ENCODE measurements at places on chromosomes 11 and 22.

DNA sequence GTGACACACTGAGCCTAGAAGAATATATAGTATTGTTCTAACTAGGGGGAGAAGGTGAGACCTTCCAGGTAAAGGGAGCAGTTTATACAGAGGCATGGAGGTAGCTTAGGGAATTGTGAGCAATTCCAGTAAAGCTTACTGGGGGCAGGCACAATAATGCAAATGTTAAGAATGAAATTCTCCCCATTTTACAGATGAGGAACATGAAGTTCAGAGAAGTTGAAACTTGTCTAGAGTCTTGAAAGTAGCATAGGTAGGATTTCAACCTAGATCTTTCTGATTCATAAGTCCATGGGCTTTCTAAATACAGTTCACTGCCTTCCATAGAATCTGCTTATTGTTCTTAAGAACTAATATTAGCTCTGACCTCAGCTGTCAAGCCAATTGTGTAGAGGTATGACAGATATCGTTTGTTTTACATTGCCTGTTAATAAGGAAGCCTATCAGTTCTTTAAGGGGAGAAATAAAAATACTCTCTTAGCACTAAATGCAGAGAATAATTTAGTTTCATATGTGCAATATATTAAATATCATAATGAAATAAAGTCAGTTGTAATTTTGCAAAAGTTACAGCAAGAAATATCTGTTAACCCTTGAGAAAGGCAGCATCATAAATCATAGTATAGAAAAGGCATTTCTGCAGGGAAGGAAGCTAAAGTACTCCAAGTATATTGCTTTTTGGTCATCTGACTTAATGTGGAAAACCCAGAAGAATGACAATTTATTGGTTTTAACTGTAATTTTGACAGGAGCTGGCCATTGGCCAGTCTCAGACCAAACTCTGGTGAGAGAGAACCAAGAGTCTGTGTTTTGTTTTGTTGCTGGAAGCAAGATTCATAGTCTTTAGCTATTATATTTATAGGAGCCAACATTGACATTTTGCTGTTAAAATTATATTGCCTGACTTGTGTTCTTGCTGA, 181.8 kb downstream of the UVRAG start:
- DNase-seq = no peak

DNA sequence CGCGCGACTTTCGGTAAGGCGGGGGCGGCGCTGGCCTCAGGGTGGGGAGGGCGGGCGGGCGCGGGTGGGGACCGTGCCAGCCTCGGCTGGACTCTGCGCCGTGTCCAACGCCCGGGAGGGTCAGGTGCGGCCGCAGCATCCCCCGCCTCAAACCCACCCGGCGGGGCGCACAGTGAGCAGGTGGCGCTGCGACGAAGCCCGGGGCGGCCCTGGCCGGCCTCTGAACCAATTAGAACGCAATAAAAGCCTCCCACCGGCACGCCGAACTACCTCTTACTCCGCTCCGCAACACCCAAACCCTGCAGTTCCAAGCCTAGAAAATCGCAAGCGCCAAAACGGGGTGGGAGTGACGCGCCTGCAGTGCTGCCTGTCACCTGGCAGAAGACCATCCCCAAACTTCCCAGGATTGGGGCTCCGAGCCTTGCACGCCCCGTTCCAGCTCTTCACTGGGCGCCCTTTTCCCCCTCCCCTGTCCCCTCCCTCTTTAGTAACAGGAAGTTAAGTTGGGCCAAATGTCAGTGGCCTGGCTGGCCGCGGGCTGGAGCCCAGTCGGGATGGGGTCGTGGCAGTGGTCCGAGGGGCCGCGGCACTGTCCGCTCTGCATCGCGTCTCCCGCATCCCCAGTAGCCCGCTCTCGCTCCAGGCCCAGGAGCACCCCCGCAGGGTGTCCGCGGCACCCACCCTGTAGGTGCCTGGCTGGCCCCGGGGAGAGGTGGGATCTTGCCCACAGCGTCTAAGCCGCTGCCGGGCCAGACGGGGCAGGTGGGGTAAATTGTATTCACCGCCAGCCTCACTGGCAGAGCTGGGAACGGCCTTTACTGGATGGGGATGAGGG, 541 bp downstream of the MICAL2 start:
- DNase-seq = peak; percentile 14

- DNase-seq = no peak
Measured at GRCh38 chr11:132080127-132080526, 709.7 kb downstream of the NTM start.

- DNase-seq = no peak
Measured at GRCh38 chr11:119085437-119085847, 761 bp downstream of the HMBS start.

- no peak for DNase-seq
Measured at GRCh38 chr11:123905826-123906225, 3.9 kb downstream of the OR8D4 start.
